ENCODE measurements at places on chromosomes 2 and 18.

DNA sequence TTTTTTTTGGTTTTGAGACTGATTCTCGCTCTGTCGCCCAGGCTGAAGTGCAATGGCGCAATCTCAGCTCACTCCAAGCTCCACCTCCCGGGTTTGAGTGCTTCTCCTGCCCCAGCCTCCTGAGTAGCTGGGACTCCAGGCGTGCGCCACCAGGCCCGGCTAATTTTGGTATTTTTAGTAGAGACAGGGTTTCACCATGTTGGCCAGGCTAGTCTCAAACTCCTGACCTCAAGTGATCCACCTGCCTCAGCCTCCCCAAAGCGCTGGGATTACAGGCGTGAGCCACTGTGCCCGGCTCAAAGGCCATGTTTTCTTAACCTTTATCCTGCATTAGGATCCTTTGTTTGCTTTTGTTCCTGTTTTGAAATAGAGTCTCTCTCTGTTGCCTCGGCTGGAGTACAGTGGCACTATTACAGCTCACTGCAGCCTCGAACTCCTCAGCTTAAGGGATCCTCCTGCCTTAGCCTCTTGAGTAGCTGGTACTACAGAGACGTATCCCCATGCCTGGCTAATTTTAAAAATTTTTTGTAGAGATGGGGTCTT, 41.0 kb downstream of the NPC1 start:
- no peak for DNase-seq

- no peak for DNase-seq
These were observed 7.5 kb downstream of the ACYP2 start for GRCh38 chr2:54122939-54123338.

GRCh38 chr18:32308493-32309120, 118.8 kb downstream of the MEP1B start:
- no peak for DNase-seq

- peak; percentile 86 for DNase-seq
These were observed 889.1 kb upstream of the GCFC2 start for GRCh38 chr2:76599732-76600368.

DNA sequence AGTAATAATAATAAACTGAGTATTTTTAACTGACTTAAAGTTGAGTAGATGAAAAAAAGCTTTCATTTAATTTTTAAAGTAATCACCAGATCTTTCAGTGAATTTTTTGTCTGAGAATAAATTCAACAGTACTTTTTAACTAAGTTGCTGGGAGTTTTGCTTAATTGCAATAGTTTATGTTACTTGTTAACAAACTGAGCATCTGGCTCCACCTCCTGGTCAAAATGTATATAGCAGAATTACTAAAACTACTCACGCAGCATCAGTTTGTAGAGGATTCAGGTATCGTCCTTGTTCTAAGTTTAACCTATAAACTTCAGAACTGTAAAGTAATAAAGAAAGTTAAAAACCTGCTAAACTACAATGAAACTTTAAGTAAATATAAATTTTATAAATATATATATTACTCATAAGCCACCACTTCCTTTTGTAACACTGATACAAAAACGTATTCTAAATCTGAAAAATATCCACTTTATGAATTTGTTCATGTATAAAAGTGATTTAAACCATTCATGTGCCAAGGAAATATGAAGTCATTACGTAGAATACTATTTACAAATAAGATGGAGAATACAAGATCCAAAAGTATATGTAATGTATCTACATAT, 21.3 kb downstream of the NOL10 start:
- peak; percentile 42 for DNase-seq

- DNase-seq: no peak
These were observed 12.4 kb upstream of the ADCYAP1 start for GRCh38 chr18:892316-892715.

DNA sequence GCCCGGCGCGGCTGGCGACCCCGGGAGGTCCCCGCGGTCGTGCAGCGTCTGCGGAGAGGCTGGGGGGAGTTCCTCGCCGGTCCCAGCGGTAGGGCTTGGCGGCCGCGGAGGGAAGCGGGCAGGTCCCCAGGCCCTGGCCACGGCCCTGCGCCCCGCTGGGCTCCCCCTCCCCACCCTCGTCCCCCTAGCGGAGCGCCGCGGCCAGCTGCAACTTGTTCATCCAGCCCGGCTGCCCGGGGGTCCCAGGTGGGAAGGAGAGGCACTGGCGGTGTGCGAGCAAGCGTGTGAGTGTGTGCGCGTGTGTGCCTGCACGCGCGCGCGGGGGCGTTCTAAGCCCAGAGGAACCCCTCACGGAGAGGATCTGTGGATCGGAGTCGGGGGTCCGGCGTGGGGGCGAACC, 1.3 kb downstream of the PTPRM start:
- DNase-seq: peak; percentile 68

- no peak for DNase-seq
These were observed 21.8 kb downstream of the WDR7 start for GRCh38 chr18:56672981-56673380.

DNA sequence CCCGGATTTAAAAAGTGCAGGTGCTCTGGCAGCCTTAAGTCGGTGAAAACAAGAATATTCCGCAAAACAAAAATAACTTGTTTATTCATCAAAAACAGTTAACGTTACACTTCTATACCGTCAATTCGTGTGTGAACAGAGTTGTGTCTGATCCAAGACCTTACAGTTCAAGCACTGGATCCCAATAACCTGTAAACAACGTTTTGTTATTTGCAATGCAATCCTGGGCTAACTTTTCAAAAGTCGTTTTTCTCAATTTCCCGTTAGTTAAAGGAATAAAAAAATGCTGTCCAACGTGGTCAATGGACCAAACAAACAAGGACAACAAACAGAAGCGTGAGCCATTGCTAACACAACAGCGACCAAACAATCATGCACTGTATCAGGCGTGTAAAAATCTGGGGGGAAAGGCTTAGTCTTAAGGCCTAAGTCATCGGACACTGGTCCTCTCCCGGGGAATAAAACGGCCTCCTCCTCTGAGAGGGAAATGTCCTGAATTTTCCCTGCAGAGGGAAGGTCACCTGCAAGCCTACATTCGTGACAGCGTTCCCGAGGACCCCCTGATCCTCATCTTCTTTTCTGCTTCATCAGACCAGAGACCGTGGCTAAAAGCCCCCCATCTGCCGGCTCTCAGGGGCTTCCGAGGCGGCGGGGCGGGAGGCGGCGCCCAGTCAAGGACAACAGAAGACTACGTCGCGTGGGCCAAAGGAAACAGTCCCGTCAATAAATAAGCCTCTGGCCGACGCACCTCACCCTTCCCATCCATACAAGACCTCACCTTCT, 490 bp downstream of the NDUFS1 start:
- no peak for DNase-seq

DNA sequence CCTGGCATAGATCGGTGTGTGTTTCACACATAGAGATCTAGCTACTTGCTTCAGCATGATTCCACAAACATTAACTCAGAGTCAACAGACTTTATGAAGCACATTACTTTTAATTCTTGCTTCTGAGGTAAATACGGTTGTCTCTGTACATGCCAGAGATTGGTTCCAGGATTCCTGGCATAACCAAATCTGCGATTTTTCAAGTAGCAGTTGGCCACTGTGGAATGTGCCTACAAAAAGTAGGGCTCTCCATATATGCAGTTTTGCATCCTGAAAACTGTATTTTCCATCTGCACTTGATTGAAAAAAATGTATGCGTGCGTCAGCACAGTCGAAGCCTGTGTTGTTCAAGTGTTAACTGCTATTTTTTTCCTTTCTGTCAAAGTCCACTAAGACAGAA, 85.0 kb downstream of the ZAP70 start:
- DNase-seq: no peak

DNA sequence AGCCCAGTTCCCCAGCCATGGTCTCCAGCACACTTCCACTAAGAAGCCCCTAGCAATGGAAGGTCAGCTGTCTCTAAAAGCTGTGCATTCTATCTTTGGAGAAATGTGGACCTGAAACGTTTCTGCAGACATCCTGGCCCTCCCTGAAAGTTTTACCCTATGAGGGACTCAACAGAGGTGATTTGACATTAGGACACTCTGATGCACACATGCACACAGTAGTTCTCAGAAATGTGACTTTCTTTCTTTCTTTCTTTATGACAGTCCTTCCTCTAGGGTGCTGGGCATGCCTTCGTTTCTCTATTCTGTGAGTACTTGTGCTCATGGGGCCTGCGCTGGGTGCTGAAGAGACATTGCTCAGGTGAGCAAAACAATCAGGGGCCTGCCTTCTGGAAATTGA, 857.3 kb downstream of the RNF144A start:
- DNase-seq: no peak

GRCh38 chr2:37550190-37550589, 121.3 kb downstream of the CDC42EP3 start:
- DNase-seq: no peak

- no peak for DNase-seq
These were observed 10.2 kb downstream of the NFATC1 start for GRCh38 chr18:79405781-79406575.

DNA sequence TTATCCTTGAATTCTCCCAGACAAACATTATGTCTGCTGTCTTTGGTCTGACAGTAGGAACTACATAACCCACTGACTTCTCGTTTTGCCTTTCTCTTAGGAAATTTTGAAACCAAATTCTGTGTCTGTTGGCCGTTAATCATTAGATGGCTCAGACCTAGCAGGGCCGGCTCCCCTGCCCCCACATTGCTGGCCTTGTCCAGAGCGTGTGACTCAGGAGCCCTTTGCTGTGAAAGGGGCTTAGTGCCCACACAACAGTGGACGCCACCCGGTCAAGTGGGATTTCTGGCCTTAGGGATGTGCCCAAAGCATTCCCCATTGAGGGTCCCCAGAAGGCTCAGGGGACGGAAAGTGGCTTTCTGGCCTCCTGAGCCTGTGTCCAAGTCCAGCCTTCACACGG, 137.5 kb downstream of the CTIF start:
- DNase-seq: no peak

- no peak for DNase-seq
These were observed 7.7 kb upstream of the STK39 start for GRCh38 chr2:168255103-168255502.

DNA sequence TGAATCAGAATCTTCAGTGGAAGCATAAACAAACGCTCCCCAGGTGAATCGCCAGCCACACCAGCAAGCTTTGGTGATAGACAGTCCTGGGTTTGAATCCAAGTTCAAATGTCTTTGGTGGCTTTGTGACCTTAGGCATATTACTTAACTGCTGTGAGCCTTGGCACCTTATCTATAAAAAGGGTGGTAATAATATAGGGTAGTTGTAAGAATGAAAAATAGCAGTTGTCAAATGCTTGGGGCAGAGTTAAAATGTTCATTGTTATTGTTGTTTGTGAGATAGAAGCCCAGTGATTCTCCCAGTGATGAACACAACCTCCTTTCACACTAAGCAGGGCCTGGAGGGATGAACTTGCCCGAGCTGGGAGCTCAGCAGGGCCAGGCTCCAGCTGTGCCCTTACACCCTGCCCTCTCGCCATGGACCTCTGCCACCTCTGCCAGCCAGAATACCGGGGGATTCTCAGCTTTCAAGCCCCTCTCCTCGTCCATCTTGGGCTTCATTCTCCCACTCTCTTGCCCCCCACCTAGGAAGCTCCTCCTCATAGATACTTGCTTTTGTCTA, 6.1 kb upstream of the TMBIM1 start:
- no peak for DNase-seq

- no peak for DNase-seq
These were observed 65.3 kb downstream of the SLC40A1 start for GRCh38 chr2:189515264-189515663.

DNA sequence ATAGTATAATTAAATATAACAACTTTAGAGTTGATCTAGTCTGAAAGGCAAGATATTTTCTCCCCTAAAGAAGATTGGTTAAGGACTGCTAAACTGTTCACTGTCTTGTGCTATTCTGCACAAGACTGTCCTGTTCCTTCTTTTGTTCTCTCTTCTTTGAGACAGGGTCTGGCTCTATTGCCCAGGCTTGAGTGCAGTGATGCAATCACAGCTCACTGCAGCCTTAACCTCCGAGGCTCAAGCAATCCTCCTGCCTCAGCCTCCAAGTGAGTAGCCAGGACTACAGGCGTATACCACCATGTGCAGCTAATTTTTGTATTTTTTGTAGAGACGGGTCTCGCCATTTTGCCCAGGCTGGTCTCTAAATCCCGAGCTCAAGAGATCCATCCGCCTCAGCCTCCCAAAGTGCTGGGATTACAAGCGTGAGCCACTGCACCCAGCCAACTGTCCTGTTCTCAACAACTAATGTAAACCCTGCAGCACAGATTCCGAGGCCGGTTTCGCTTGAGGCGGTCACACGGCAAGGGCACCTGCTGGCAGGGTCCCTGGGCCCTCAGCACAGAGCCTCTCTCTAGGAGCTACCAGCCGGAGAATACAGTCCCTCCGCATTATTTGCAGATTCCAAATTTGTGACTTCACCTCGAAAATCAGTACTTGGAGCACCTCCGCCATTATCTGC, 16.4 kb downstream of the PXDN start:
- no peak for DNase-seq
